ENCODE measurements at places on chromosomes 3 and 15.

- no peak for DNase-seq
Observed at GRCh38 chr3:127411083-127411727, 123.4 kb upstream of the PRR20G start.

- DNase-seq, result no peak
Observed at GRCh38 chr3:164326714-164327113, 751.6 kb downstream of the SI start.

GRCh38 chr3:30659270-30660130, 53.1 kb downstream of the TGFBR2 start:
- DNase-seq, result no peak

GRCh38 chr3:37907906-37908305, 46.2 kb downstream of the CTDSPL start:
- no peak for DNase-seq

- DNase-seq, result no peak
Observed at GRCh38 chr15:85492406-85492805, 112.0 kb downstream of the AKAP13 start.

- DNase-seq, result no peak
Observed at GRCh38 chr3:41363830-41364523, 164.7 kb downstream of the CTNNB1 start.

- no peak for DNase-seq
Observed at GRCh38 chr3:176967522-176967921, 229.8 kb downstream of the TBL1XR1 start.

GRCh38 chr3:171190668-171191067, 164.1 kb upstream of the SLC2A2 start:
- no peak for DNase-seq

- no peak for DNase-seq
Observed at GRCh38 chr15:45729141-45729540, 94.3 kb downstream of the SQOR start.

DNA sequence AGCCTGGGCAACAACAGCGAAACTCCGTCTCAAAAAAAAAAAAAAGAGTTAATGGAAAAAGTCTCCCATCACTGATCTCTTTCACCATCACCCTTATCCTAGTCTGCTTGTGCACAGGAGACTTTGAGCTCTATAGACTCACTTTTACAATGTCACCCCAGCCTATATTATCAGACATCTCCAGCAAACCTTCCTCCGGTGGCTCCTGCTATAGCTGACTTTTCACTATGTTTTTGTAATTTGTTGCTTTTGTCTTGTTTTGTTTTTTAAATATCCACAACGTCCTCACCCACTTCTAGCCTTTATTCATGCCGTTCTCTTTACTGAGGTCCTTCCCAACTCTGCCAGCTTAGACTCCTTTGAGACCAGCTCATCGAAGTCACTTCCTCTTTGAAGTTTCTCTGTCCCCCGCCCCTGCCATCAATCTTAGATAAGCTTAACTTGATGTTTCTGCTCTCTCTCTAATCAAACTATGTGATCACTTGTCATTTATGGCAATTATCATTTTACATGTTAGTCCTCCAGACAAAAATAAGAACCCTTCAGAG, 82.7 kb upstream of the CHD2 start:
- DNase-seq, result no peak

DNA sequence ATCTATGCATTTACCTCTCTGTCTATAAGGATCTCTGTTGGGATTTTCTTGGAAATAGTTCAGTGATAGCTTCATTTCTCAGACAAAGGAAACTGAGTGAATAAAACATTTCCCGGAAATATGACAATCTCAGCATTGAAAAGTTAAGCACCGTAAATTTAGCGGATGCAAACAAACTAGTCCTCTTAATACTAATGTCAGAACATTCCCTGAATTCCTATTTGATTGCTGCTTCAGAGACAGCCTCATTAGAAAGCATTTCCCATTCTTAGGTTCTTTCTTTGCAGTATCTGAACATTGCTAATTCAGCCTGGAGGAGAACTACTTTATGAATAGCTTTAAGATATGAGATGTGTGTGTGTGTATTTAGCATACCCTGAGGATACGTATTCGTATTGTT, 101.3 kb downstream of the NR2F2 start:
- no peak for DNase-seq

Measured in activated T-helper 9 cell treated with anti-CD3 and anti-CD28 coated beads, Interleukin-2, amount 50 U/mL, for 16 hours (primary cell).